Upper lobe of left lung (tissue), 6 donors: ENCODE measurements at places on chromosomes 5 and 9.
A peak's percentile ranks its signal among the peaks of the same experiment; 100 is the strongest.

DNA sequence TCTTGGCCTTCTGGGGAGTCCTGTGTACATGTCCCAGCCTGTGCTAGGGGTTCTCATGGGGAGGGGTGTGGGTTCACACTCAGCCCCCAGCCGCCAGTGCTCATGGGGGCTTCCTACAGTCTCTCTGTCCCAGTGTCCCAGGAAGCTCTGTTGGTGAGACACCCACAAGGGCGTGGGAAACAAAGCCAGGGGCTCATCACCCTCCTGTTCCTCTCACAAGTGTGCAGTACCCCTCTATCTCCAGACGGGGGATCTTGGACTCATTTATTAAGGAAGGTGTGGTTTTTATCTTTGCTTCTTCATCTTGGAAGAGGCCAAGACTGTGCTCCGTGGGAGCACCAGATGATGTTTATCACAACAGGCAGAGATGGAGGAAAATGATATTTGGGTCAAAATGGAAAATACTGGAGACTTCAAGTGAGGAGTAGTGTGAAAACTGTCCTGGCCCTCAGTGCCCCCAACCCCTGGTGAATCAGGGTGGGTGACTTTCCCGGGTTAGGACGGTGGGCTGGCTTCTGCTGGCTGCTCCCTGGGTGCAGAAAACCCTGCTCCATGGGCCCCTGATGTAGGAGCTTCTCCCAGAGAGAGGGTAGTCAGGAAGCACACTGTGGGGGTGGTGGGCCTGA is 15.2 kb downstream of the TMEM171 start:
- no peaks in the 10 kb centered on the region for H3K36me3 ChIP-seq
- no peak overlapping the region for H3K4me3 ChIP-seq
- H3K4me1 ChIP-seq = no peaks in the 10 kb centered on the region
- no peaks in the 10 kb centered on the region for H3K27me3 ChIP-seq
- no peak for DNase-seq

GRCh38 chr9:121686930-121687541 is 35.6 kb downstream of the DAB2IP start:
- H3K36me3 ChIP-seq = no peaks in the 10 kb centered on the region
- H3K27me3 ChIP-seq = no peaks in the 10 kb centered on the region
- H3K4me3 ChIP-seq = no peak overlapping the region
- H3K27ac ChIP-seq = no peak overlapping the region
- peaks cover 2% of the 10 kb centered on the region for H3K4me1 ChIP-seq
- no peak for DNase-seq

GRCh38 chr9:137900584-137901310 is 23.2 kb downstream of the CACNA1B start:
- H3K27me3 ChIP-seq = no peaks in the 10 kb centered on the region
- H3K4me3 ChIP-seq = no peak overlapping the region
- H3K4me1 ChIP-seq = no peaks in the 10 kb centered on the region

DNA sequence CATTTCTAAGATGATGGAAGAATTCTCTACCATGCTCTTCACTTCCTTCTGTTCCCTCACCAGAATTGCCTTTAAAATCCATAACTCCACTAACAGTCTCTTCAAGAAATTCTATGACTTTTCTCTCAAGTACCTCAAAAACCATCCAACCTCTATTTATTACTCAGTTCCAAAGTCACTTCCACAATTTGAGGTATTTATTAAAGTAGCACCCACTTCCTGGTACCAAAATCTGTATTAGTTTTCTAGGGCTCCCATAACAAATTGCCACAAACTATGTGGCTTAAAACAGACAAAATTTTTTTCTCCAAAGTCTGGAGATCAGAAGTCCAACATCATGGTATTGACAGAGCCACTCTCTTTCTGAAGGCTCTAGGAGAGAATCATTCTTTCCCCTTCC is 4.9 kb upstream of the SPTLC1 start:
- DNase-seq = no peak
- H3K4me3 ChIP-seq = no peak overlapping the region
- peaks cover 3% of the 10 kb centered on the region for H3K4me1 ChIP-seq
- peak overlapping the region; percentile 72 for H3K27ac ChIP-seq
- no peaks in the 10 kb centered on the region for H3K36me3 ChIP-seq

DNA sequence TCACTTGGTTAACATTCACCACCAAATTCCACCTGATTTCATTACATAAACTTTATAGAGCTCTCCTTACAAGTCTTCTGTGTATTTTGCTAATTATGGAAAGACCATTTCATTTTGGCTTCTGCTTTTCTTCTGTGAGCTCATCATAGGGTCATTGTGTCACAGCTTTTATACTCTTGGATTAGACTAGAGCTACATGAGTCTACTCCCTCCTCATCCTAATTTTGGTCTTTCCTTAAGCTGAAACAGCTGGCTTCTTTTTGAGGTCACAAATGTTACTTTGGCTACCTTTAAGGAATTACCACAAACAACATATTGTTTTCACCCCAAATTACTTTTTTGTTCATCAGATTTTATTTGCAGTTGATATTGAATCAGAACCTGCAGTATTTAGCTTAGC is 103.0 kb downstream of the NPR3 start:
- H3K27me3 ChIP-seq = no peaks in the 10 kb centered on the region
- H3K27ac ChIP-seq = no peak overlapping the region
- no peaks in the 10 kb centered on the region for H3K4me1 ChIP-seq
- DNase-seq = no peak
- H3K4me3 ChIP-seq = no peak overlapping the region

DNA sequence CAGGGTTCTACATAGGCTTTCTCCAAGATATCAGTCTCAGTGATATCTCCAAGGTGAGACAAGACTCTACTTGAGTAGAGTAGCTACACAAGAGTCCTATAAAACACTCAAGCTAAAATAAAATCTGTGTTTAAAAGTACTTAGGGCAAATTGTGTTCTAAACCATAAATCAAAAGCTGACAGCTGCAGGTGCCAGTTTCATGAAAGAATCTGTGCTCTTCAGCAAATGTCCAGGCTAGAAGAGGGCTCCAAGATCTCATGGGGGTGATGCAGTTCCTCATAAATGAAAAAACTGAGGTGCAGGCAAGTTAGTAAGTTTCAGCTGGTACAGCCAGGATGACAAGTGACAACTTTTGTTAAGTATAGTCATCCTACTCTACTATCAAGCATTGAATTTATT is 142.8 kb upstream of the TNPO1 start:
- no peaks in the 10 kb centered on the region for H3K36me3 ChIP-seq
- no peak overlapping the region for H3K4me3 ChIP-seq
- no peak overlapping the region for H3K27ac ChIP-seq
- no peak for DNase-seq
- no peaks in the 10 kb centered on the region for H3K4me1 ChIP-seq
- no peaks in the 10 kb centered on the region for H3K27me3 ChIP-seq

DNA sequence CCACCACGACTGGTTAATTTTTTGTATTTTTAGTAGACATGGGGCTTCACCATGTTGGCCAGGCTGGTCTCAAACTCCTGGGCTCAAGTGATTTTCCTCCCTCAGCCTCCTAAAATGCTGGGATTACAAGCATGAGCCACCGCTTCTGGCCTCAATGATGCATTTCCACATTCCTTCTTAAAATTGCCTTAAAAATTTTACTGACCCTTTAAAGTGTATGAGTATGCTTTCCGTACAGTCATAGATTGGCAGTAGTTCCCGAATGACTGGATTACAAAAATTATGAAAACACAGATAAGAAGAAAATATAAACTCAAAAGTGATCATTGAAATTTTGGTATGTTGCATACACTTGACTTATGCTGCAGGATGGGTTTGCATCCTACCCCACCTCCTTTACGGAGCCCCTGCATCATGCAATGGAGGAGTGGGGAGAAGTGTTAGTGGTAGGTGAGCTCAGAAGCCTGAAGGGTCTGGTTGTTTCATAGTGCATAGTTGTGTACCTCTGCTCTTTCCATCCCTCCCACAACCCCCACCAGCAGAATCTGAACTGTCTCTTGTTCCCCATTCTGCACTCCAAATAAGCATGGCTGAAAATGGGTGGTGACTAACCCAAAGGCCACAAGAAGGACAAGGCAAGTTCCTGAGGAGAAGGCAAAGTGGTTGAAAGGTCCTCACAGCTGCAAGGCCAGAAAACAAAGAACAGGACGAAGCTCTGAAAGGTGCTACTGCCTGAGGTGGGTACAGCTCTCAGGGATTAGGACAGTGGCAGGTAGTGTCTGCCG is 26.8 kb downstream of the ANKRD55 start:
- H3K36me3 ChIP-seq = no peaks in the 10 kb centered on the region
- DNase-seq = no peak
- no peaks in the 10 kb centered on the region for H3K27me3 ChIP-seq
- H3K4me3 ChIP-seq = no peak overlapping the region
- H3K27ac ChIP-seq = no peak overlapping the region

GRCh38 chr5:119079318-119079921 is 8.5 kb downstream of the DMXL1 start:
- H3K4me1 ChIP-seq = peaks cover 7% of the 10 kb centered on the region
